GM04504 (cell line): ENCODE measurements at places on chromosomes 4 and X.

- DNase-seq = no peak
Observed at GRCh38 chrX:78326401-78326800, 1.0 kb downstream of the CYSLTR1 start.

DNA sequence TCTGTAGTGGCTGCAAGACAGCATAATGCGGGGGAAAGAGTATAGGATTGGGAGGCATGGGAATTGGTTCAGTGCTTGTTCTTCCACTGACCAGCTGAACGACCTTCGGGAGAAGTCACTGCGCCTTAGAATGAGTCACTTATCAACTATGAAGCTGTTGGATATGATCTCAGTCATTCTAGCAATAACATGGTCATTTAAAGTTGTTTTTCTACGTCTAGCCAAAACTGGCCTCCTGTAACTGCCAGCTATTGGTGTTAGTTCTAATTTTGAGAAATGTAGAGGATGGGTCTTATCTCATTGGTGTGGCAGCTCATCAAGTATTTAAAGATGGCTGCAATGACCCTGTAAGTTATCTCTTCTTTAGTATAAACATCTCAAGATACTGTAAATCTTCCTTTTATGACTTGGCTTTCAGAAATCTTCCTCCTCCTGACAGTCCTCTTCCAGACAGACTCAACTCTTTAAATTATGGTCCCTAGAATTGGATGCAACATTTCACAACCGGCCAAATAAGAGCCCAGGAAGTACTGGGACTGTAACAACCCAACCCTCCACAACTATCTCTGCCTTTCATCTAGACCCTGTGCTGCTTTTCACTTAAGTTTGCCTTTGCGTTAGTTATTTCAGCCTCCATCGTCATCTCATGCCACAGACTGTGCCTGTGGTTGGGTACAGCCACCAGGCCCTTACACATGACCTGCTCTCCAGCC lies 243.3 kb downstream of the CBR4 start:
- DNase-seq = peak; percentile 47

DNA sequence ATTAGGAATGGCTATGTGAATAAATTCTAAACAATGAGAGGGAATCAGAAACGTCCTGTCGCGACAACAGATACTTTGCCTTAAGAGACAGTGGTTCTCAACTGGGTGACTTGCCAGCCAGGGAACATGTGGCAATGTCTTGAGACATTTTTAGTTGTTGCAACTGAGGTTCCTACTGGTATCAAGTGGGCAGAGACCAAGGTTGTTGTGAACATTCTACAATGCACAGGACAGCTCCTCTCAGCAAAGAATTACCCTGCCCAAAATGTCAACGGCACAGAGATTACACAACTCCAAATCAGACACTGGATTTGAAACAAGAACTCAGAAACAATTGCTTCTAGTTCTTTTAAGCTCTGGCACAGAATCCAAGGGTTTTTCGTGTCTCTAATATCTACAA lies 128.6 kb downstream of the ARHGAP6 start:
- no peak for DNase-seq

GRCh38 chrX:135391734-135392133 lies 30.0 kb upstream of the SMIM10L2A start:
- DNase-seq = no peak

DNA sequence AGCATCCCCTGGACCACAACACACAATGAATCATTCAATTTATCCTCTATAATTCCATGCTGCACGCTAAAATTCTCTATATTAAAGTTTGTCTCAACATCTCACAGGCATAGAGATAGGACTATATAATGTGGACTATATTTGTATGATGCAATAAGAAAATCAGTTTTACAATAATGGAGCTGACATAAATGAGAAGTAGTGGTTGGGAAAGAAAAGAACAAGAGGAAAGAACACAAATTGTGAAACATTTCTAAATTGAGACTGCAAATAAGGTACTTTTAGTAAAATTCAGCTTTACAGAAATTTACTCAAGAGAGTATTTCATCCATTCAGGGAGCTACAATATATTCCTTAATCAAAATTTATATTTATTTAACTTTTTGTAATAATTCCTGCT lies 120.4 kb downstream of the ARAP2 start:
- no peak for DNase-seq

GRCh38 chr4:7854697-7855370 lies 84.8 kb downstream of the AFAP1 start:
- DNase-seq = no peak

GRCh38 chr4:40940317-40940741 lies 190.6 kb downstream of the NSUN7 start:
- DNase-seq = no peak

DNA sequence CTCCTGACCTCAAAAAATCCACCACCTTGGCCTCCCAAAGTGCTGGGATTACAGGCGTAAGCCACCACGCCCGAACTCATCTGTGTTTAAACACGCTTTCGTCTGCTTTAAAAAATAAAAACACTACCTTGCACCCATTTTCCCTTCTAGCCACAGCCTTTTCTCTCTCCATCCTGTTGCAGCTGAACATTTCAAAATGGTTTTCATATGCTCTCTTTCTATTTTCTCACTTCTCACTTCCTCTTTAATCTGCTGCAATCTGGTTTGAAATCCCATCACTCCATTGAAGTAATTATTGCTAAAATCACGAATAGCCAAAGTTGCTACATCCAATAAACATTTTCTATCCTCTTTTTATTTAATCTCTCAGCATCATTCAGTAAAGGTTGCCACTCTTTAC lies 70.0 kb downstream of the DCHS2 start:
- no peak for DNase-seq

DNA sequence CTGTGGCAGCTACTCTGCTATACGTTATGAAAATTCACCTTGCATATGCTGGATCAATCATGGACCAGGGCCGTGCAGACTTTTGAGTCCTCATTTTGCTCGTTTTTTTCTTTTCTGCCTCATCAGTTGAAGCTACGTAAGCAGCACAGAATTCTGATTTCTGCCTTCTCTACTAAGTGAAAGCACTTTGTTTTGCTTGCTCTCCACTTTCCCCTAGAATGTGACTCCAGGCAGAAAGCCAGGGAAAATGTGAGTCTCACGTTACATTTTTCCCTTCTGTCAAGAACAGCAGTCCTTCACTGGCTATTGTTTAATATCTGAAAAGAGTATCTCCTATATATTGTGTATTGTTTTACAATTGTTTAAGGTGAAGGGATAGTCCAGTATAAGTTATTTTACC lies 1840.1 kb downstream of the PCDH7 start:
- peak; percentile 10 for DNase-seq

DNA sequence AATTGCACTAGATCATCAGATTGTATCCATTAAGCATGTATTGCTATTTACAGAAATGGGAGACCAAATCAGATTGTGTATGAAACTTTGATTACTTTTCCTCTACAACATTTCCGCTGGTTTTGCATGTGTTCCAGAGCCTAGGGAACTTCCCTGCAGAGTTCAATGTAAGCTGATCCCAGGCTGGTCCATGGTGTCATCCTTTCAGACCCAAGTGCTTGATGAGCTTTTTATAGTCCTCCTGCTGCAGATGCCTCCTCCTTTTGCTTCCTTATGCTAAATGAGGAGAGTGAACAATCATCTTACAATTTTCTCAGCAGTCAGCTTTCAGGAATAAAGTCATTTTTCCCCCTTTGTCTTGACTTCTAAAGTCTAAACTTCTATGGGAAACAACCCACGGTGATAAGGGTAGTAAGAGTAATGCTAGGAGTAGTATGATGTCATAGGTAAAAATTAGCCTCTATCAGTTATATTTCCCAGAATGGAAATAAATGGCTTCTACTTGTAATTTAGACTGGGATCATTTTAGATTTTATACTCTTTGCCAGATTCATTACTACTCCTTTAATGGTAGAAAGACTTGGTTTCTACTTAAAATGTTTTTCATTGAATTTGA lies 55.1 kb upstream of the SLC4A4 start:
- DNase-seq = no peak

DNA sequence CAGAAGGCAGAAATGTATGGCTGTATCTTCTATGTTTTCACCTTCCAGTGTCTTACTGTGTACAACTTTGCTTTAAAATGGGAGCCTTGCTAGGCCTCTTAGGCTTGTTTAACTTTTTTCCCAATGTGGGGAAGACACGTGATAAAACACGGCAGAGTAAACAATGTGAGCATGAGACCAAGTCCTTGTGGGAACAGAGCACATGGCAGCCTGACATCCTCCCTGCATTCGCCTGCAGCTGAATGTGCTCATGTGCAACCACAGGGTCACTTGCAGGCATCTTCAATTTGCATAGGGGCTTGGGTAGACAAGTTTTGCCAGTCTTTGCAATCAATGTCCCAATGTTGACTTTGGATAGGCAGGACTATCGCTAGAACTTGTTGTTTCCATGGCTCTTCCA lies 91.8 kb downstream of the CCNG2 start:
- no peak for DNase-seq

DNA sequence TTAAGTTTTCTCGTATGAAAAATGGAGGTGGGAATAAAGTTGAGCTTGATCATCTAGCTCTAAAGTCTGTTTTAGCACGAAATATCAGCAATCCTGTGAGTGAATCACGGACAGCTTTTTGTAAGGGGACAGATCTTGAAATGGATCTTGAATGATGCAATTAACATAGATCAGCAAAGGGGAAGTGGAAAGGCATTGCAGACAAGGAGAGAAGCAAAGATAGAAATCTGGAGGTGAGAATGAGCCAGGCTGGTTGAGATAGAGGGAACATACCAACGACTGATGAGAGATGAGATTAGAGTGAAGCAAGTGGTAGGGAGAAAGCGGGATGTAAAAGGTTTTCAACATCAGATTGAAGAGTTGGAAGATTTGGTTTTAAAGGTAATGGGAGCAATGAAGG lies 4.6 kb upstream of the DGKK start:
- DNase-seq = no peak

- no peak for DNase-seq
Observed at GRCh38 chr4:47762376-47763266, 75.2 kb downstream of the CORIN start.

- DNase-seq = peak; percentile 62
Observed at GRCh38 chr4:158209825-158210807, at the start of gene TMEM144. TMEM144 (plus strand) TSS chr4:158210486; CDS start chr4:158212668, 2,182 bp downstream.

- DNase-seq = peak; percentile 32
Observed at GRCh38 chrX:101051549-101052302, at the start of gene TRMT2B. TRMT2B (minus strand) TSS chrX:101052111; CDS start chrX:101042289, 9,822 bp downstream.
